ENCODE measurements at places on chromosomes 4 and X. TPM values are rescaled to one million over a fixed set of nuclear protein-coding genes. Genes with fewer than 3 reads are reported as not detected.

The USO1 gene
- 48.5 TPM for total RNA-seq

The RAB40AL gene
- 0.62 TPM for total RNA-seq

The PRSS48 gene
- total RNA-seq = not detected

The PNMA6A gene
- 1.3 TPM for total RNA-seq

The VCX3B gene
- 0.23 TPM for total RNA-seq

The DCAF16 gene
- 34.2 TPM for total RNA-seq

The PLS3 gene
- total RNA-seq = 122 TPM

The KLHL5 gene
- 46.0 TPM for total RNA-seq

The NCAPG gene
- total RNA-seq = 7.1 TPM

The AVPR2 gene
- total RNA-seq = 0.77 TPM

The NEUROG2 gene
- total RNA-seq = not detected

The FREM3 gene
- 0.56 TPM for total RNA-seq

The FOXO4 gene
- total RNA-seq = 16.4 TPM

The SULT1B1 gene
- not detected for total RNA-seq

The GATA1 gene
- not detected for total RNA-seq

The FGFR3 gene
- total RNA-seq = 1.0 TPM

The SLC10A4 gene
- 0.28 TPM for total RNA-seq

The HTN1 gene
- not detected for total RNA-seq

The CYSLTR1 gene
- total RNA-seq = 0.13 TPM

The TLR1 gene
- total RNA-seq = 0.23 TPM

The MAGEA3 gene
- not detected for total RNA-seq

The AREG gene
- total RNA-seq = not detected

The KCNE5 gene
- 9.4 TPM for total RNA-seq

The IDH3G gene
- 43.3 TPM for total RNA-seq

The KCND1 gene
- 6.0 TPM for total RNA-seq

The RAB33B gene
- 11.4 TPM for total RNA-seq

The CLDN34 gene
- 0.64 TPM for total RNA-seq

The LNX1 gene
- 25.7 TPM for total RNA-seq
